ENCODE measurements at places on chromosomes 5 and 9.

GRCh38 chr9:134642385-134643181 lies 980 bp downstream of the COL5A1 start:
- DNase-seq: no peak

DNA sequence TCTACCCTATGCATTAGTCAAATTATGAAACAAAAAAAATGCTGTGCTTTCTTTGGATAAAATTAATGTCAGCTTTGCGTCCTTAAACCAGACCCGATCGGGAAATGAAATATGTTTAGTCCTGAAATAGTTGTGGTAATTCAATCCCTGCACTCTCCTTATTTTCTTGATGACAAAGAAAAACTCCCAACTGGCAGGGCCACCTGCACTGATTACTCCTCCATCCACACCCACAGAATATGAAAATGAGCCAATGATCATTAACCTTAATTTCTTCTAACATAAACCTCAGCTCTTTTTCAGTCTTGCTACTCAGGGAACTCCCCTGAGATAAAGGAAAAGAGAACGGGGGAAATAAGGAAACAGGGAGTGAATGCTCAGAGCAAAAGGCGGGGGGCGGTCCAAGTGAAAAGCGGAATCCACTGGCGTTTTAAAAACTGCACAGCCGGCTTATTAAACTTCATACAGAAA lies 245.3 kb downstream of the BNC2 start:
- no peak for DNase-seq

GRCh38 chr5:36536616-36537005 lies 69.8 kb upstream of the SLC1A3 start:
- no peak for DNase-seq

GRCh38 chr5:111488353-111488752 lies 24.0 kb downstream of the STARD4 start:
- DNase-seq: no peak

Data from stimulated activated CD4-positive, alpha-beta T cell treated with anti-CD3 and anti-CD28 coated beads, Interleukin-4, amount 100 ng/mL, for 1 hour (primary cell).